NCI-H187 (cell line): ENCODE measurements at places on chromosomes 16 and 17.

GRCh38 chr17:17499402-17500145 lies 3.4 kb upstream of the RASD1 start:
- no peak for DNase-seq

- DNase-seq = no peak
Observed at GRCh38 chr16:85090181-85090580, 22.1 kb downstream of the CIBAR2 start.

DNA sequence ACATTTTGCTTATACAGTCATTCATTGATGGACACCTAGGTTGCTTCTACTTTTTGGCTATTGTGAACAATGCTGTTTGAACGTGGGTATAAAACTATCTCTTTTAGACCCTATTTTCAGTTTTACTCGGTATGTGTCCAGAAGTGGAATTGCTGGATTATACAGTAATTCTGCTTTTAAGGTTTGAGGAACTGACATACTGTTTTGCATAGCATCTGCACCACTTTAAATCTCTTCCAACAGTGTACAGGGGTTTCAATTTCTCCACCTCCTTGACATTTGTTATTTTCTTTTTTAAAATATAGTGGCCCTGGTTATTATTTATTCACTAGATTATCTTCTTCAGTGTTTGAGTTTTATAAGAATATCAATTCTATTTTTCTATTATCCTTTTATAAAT lies 116.9 kb downstream of the USP22 start:
- DNase-seq = no peak

DNA sequence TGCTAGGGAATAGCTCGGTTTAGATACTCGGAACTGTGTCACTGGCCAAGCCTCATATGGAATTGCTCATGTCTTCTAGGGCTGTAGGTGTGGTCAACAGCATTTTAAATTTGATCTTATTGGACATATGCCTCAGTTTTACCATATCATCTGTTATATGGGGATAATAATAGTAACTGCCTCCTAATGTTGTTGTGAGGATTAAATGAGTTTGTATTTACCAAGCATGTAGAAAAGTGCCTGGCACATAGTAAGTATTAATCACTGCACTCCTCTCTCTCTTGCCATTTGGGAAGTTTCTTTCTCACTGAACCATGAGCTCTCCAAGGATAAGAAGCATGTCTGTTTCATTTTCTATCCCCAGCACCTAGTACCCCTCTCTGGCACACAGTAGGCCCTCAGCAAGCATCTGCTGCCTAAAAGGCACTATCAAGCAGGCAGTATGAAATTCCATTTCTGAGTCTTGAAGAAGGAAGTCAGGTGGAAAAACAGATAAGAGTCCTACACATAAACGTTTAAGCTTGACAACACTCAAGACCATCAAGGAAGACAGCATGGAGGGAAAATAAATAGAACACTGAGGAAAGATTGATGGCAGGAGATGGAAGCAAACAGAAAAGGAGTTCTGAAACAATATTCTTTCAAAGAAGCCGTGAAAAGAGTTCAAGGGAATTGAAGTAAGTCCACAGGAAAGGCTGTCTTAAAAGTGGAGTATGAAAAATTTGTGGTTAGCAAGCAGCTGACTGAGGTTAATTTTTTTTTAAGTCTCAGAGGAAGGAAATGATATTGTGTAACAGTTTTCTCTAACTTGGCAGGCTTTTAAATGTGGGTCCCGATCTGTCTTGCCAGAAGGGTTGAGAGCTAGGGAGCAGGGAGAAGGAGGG lies 2.2 kb upstream of the ATP6V0A1 start:
- no peak for DNase-seq

DNA sequence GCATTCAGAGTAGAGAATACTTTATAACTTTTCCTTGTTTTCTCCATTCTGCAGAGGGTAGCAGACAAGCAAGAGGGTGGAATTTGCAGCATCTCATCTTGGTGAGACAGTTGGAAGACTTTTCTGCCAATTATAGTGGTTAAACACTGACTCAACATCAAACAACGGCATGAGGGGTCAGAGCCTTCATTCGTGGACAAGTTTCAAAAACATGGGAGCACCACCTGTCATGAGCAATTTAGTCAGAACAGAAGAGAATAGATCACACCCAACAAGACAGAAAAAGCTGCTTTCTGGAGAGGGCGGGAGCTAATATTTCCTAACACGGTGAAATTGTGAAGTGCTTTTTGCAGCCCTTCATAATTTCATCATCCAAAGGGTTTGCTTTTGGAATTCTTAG lies 17.9 kb upstream of the ZNF652 start:
- no peak for DNase-seq

DNA sequence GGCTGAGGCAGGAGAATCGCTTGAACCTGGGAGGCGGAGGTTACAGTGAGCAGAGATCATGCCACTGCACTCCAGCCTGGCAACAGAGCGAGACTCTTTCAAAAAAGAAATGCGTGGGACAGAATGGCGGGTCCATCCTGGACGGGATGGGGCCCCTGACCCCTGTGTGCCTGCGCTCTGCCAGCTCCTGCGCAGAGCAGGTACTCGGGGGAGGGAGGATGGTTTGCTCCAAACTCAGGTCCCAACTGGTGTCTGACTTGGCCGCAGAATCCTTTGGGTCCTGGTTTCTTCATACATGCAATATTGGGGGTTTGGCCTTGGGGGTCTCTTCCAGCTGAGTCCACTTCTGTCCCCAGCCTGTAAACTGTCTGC lies 10.4 kb downstream of the CHMP6 start:
- no peak for DNase-seq

DNA sequence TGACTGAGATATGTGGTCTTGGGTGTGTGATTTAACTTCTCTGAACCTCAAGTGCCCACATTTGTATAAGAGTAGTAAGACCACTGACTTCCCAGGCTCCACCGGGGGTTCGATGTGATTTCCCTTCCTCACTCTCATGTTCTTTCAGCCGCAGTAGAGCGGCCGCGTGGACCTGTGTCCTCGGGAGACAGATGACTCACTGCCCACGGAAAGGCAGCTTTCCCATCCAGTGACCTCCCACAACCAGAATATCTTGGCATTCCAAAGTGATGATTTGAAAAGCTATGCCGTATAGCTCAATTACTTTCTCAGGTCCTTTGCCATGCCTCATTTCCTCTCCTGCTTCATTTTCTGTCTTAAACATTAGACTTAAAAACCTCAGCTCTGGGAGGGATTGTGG lies 73.6 kb downstream of the IL21R start:
- no peak for DNase-seq

DNA sequence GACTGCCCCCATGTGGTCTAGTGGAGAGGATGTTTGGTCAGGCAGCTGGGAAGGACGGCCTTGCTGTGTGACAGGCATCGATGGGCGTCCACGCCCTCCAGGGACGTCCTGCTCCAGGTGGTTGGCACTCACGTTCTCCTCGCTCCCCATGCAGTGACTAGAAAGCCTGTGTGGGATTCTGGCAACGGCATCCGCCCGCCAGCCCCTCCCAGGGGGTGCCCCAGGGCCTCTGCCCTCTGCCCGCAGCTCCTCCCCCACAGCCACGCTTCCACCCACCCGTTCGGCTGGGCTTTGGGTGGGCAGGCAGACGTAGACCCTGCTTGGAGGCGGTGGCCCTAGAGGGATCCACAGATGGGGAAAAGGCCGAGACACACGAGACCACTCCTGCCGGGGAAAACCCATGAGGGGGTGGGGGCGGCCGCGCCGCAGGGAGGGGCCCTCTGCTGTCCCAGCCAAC lies 4.7 kb upstream of the IL17C start:
- DNase-seq = no peak

DNA sequence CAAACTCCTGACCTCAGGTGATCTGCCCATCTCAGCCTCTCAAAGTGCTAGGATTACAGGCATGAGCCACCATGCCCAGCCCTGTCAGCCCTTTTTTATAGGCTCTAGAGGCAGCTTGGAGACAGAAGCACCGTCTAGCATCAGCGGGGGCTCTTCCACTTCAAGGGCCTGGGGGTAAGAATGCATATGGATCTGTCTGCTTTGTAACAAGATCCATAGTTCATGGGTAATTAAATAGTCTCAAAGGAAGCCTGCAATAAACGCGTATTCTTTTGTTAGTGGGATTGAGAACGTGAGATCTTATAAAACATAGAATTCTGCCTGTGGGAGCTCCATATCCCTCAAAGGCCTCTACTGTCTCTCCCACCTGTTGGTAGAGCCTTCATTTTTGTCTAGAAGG lies 142.1 kb downstream of the SHISA6 start:
- DNase-seq = no peak

- DNase-seq = no peak
Observed at GRCh38 chr16:70410734-70411133, 28.2 kb downstream of the ST3GAL2 start.

DNA sequence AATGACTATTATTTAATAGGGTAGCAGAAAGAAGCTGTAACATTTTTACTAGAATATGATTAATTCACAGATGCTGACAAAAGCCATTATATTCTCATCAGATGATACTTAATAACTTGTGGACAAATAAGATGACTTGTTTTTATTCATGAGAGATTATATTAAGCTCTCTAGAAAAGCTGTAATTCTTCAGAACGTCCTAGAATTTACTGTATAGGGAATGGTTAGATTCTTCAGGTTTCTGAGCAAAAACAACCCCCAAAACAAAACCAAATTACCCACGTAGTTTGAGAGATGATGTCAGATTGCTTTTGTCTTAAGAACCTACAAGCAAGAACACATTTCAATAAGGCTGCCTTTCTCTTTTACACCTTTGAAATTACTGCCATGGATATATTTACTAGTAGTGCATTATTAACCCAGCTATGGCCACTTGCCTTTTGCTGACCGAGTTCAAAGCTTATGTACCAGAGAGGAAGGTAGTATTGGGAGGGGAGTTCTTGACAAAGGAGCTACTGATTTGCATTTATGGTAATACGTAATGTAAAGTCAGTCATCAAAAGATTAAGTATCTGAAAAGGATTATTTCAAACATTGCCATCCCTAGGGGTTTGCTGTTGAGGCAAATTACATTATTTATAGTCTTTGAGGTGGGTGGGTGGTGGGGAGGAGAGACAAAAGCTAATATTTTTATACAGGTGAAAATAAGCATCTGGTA lies 51.7 kb downstream of the NLK start:
- no peak for DNase-seq

GRCh38 chr16:3656491-3657468 lies 2.3 kb downstream of the DNASE1 start:
- DNase-seq = no peak

GRCh38 chr17:69335058-69335457 lies 8.1 kb upstream of the ABCA5 start:
- no peak for DNase-seq

GRCh38 chr16:566475-567372 lies at the start of gene NHLRC4:
TSS of gene NHLRC4 (plus strand) at chr16:567005. CDS start at chr16:568048, 1,043 bp downstream.
- no peak for DNase-seq

- no peak for DNase-seq
Observed at GRCh38 chr16:50505115-50505514, 43.1 kb upstream of the NKD1 start.

- no peak for DNase-seq
Observed at GRCh38 chr16:30041841-30042240, 10.8 kb upstream of the TLCD3B start.

DNA sequence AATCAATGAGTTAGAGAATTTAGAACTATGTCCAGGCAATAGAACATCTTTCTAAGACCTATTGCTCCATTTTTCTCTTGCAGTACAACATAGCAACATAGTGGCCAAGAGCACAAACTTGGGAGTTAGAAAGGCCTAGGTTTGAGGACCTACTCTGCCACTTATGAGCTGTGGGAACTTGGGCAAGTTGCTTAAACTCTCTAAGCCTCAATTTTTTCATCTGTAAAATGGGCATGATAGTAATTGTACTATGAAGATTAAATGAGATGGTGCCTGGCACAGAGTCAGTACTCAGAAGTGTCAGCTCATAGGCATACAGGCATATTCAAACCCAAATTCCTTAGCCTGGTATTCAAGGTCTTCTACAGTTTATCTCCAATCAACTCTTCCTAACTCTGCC lies 25.1 kb downstream of the IRX5 start:
- DNase-seq = no peak

DNA sequence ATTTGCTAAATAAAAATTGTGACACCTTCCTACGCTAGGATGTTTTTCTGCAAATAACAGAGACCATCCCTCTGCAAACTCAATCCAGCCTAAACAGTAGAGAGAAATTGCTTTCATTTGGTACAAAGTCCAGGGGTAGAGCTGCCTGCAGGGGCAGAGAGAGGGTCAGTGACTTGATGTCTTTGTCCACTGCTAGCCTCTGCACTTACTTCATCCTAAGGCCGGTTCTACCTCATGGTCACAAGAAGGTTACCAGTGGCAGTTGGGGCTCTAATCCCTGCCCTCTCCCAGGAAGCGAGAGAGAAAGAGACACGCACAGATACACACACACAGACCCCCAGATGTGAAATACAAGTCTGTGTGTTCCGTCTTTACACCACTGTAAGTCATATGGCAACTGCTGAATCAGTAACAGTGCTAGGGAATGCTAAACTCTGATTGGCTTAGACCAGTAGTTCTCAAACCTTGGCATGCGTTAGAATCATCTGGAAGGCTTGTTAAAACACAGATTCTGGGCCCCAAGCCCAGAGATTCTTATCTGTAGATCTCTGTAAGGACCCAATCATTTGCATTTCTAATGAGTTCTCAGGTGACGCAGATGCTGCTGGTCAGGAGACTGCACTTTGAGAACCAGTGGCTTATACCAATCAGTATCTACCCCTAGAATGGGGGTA lies 13.1 kb upstream of the LPCAT2 start:
- no peak for DNase-seq

DNA sequence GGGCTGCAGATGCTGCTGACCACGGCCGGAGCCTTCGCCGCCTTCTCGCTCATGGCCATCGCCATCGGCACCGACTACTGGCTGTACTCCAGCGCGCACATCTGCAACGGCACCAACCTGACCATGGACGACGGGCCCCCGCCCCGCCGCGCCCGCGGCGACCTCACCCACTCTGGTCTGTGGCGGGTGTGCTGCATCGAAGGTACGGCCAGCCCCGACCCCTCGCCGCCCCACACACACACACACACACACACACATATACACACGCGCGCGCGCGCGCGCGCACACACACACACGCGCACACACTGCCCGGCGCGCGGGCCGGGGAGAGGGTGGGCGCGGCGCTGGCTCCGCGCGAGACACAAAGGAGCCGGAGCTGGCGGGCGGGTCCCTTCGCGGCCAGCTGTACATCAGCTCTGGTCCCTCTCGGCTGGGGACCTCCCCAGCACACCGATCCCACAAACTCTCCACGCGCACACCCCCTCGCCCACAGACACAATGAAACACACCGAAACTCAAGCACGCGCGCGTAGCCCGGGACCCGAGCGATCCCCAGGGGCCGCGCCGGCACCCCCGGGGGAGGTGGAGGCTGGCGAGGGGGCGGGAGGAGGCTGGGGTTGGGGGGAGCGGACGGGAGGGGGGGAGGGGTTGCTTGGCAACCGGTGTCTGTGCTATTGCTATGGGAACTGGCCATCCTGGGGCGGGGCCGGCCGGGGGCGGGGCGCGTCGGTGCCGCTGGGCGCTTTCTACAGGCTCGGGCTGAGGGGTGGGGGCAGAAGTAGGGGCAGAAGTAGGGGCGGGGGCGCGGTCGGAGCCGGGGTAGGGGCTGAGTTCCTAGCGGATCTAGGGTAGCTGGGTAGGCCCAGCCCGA lies 658 bp downstream of the CACNG4 start:
- DNase-seq = no peak

- no peak for DNase-seq
Observed at GRCh38 chr16:89863741-89864526, 9.5 kb upstream of the TCF25 start.

- DNase-seq = no peak
Observed at GRCh38 chr17:2414446-2415064, 13.7 kb upstream of the MNT start.
